CD4-positive, alpha-beta T cell (primary cell): ENCODE measurements at places on chromosomes 11 and 22.

DNA sequence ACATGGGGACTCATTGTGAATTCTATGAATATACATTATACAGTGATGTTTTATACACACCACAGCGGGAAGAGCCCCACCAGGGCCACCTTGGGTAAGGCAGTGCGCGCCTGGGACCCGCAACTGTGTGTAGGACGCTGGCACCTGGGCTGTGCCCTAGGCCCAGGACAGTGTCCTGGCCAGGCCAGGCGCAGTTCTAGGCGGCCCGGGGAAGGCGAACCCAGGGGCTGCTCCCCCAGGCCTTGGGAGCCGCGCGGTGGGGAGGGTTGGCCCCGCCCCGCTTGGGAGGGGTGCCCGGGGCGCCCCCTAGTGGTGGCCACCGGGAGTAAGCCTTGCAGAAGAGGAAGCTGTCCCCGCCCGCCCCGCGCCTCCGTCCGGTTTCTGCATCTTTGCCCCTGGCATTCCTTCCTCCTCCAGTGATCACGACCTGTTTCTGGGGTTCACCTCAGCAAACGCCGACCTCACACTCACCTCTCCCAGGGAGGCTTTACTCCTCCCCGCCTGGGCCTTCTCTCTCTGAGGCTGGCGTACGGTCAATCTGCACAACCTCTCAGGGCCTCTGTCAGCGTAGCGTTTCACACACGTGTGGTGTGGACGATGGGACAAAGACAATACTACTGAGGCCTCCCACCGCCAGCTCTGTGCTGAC lies 9.5 kb upstream of the EHD1 start:
- peak; percentile 72 for DNase-seq

- DNase-seq = no peak
These were observed 385.6 kb downstream of the DCDC1 start for GRCh38 chr11:30983776-30984441.

GRCh38 chr11:44789496-44789895 lies 62.7 kb downstream of the TSPAN18 start:
- DNase-seq = no peak

DNA sequence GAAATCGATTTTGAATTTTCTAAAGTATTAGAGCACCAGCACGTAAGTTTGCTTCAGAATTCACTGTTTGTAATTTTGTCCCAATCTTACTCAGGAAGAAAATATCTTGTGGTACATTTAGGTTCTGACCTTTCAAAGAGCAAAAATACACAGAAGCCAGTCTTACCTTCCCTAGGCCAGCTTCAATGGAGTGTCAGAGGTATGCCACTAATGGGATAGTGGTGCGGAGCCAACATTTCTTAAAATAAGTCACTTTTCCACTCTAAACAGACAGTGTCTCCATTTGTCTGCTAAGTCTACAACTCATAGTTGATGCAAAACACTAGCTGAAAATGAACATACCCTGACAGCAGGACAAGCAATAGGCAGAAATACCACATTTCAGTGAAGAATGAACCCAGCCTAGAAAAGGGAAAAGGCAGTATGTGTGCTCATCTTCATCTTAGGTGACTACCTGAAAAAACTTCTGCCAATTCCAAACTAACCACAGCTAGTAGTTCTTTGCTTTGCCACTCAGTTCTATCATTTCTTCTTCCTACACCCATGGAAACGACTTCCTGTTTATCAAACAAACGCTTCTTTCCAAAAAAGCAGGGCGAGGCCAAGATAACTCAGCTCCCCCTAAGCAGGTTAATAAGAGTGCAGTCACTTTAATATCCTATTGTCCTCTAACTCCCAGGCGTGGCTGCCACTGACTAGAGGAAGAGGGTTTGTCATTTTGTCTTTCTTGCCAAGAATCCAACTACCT lies 94.0 kb upstream of the APOA1 start:
- DNase-seq = peak; percentile 26

GRCh38 chr11:61290905-61291690 lies 4.0 kb downstream of the VWCE start:
- no peak for DNase-seq

- DNase-seq = no peak
These were observed 33.6 kb downstream of the MACROD1 start for GRCh38 chr11:64132191-64132771.

- no peak for DNase-seq
These were observed 46.8 kb downstream of the PPP2R1B start for GRCh38 chr11:111719379-111719778.

DNA sequence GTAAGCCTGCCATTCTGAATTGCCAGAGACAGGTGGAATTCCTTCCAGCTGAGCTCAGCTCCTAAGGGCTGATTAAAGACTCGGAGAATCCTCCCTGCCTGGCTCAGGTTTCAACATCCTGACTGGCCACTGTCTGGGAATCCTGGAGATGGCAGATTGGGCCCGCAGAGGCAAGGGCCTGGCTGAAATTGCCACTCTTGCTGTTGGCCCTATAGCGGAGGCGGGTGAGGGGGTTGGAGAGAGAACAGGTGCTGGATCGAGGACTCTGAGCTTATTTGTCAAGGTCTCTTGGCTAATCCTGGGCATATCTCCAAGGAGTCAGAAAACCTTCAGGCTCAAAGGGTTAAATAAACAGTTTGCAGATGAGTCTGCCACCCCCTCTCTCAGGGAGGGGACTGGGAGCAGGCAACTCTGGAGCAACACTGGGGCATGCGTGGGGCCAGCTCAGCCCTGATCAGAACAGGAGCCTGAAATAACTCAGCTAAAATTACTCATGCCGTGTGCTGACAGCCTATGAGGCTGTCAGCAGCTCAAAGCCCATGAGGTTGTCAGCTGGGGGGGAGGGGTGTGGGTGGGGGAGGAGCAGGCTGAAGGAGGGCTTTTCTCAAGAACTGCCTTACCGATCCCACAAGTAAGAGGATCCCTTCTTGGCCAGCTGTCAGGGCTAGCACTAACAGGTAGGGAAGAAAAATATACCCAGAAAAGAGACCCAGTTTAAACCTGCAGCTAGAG lies 14.7 kb upstream of the MFRP start:
- no peak for DNase-seq

GRCh38 chr22:38201371-38201710 lies 453 bp upstream of the MAFF start:
- no peak for DNase-seq

DNA sequence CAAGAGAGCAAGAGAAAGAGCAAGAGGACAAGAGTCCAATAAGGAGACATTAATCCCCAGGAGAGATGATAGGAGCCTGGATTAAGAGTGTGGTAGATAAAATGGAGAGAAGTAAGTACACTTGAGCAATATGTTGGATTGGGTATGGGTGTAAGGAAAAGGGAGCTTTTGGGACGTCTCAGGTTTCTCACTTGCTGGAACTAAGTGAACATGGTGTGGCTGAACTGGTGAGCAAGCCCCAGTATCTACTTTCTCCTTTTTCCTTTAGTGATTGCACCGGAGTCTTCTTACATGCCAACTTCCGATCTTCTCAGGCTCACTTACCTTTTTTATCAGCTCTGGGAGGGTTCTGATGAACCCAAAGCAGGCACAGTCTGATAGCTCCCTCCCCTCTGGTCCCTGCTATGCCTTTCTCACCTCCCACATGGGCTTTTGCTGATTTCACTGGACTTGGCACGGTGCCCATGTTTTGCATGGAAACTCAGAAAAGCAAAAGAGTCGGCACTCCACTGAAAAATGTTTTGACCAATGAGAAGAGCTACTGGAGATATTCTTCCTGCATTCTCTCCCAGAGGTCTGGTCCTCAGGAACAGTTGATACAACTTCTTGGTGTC lies 14.5 kb upstream of the APLNR start:
- no peak for DNase-seq

- DNase-seq = no peak
These were observed 21.6 kb downstream of the SVIP start for GRCh38 chr11:22807855-22808570.

DNA sequence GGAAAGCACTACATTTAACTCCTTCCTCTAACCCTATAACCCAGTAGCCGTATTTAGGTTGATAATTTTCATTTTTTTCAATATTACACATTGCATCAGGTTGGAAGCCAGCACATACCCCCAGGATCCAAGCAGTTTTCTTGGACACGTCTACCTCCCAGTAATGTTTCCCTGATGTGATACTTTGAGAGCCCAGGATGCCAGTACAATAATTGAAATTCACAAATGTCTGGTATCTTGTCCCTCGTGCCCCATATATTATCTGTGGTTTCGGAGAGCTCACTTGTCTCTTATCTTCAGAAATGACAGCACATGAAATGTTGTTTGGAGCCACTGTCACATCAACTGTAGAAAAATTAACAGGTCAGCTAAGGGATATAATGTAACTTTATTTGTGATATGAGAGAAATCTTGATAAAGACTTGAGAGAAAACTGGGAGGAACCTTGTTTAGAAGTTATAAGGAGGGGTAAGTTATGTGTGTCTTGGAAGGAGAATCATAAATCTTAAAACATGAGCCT lies 19.8 kb downstream of the TRIM5 start:
- no peak for DNase-seq

GRCh38 chr11:65422633-65423515 lies at the start of gene NEAT1:
Gene NEAT1, plus strand, starts transcription at chr11:65422798.
- DNase-seq = peak; percentile 87

GRCh38 chr11:4202749-4203148 lies 108.2 kb downstream of the RRM1 start:
- no peak for DNase-seq

DNA sequence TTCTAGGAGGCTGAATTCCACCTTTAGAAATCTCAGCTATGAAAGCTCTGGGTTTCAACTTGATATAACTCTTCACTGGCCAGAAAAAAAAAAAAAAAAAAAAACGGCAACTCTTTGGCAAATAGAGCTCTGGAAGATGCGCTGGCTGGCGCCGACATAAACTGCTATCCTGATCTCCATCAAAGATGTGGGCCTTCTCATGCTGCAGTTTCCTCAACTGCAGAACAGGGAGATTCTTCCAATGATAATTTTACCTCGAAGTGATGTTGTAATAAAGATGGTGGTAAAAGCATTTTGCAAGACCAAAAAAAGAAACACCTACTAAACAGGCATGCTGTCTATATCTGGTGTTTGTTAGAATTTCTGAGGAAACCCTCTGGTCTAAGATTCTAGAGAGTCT lies 20.3 kb downstream of the FLI1 start:
- DNase-seq = no peak

DNA sequence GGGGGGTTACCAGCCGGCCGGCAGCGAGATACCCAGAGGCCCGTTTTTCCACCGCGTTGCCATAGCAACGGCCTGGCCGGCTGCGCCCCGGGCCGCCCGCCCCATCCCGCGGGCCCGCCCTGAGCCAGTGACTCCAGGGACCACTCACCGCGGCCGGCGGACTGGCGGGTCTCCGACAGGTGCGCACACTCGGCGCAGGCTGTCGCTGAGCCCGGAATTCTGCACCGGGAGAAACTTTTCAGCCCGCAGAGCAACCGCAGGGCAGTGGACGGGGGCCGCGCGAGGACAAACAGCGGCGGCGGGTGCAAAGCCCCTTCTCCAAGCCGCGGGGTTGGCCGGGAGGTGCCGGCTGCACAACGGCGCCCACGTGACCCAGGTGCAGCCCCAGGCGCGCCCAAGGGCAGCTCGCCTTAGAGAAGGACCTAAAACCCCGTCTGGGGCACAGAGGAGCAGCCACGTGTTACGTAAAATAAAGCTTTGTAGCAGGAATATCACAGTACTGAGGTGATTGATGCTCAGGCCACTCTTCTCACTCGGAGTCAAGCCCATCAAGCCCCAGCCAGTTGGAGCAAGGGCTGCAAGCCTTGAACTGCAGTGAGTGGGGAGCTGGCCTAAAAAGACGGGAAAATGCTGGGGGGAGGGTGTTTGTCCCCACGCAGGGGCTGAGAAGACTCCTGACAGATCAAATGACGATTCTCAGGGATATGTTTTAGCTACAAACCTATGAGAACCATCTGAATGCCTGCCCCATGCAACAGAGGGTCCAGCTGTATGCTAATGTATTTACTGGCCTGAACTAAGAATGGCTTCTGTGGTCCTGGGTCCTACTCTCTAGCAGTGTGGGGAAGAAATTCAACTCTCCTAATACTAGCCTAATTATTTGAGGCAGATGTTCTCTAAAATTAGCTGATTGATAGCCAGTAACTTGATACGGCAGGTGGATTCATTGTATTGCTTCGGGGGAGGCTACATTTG lies at the start of gene STK33:
Gene STK33, minus strand, starts transcription at position 294 of the 975 bp plus-strand sequence. CDS start 119,323 bp downstream, outside the sequence.
- no peak for DNase-seq

- DNase-seq = peak; percentile 65
These were observed 18.0 kb downstream of the LSP1 start for GRCh38 chr11:1870721-1871466.

DNA sequence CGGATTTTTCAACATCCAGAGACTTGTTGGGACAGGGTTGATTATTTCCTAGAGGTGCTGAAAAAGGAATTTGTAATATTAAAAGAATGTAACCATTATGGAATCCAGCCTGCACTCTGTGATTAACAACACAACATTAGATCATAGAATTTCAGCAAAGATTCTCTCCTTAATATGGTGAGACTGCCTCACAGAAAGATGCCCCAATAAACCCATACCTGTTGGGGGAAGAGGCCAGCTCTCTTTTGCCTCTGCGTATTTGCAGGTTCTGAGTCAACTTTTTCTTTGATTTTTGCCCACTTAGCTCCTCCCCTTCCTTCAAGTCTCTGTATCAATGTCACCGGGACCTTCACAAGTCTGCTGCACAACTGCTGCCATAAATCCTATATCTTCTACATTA lies 12.4 kb upstream of the MTMR3 start:
- no peak for DNase-seq

DNA sequence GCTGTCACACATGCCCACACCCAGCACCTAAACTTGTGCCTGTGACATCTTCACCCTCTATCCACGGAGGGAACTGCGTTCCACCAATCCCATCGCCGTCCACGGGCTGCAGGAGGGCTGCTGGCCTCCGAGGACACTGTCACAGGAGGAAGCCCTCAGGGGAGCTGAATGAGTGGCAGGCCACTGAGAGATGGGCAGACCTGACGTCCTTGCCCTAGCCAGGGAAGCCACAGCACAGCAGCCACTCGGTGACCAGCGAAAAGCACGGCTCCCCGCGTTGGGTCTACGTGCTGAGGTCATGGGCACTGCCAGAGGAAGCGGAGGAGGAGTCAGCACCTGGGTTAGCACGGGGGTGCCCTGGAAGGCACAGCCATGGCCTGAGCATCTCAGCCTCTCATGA lies 50.5 kb downstream of the IGSF9B start:
- DNase-seq = no peak

GRCh38 chr11:3115321-3115720 lies 49.8 kb downstream of the OSBPL5 start:
- DNase-seq = no peak

DNA sequence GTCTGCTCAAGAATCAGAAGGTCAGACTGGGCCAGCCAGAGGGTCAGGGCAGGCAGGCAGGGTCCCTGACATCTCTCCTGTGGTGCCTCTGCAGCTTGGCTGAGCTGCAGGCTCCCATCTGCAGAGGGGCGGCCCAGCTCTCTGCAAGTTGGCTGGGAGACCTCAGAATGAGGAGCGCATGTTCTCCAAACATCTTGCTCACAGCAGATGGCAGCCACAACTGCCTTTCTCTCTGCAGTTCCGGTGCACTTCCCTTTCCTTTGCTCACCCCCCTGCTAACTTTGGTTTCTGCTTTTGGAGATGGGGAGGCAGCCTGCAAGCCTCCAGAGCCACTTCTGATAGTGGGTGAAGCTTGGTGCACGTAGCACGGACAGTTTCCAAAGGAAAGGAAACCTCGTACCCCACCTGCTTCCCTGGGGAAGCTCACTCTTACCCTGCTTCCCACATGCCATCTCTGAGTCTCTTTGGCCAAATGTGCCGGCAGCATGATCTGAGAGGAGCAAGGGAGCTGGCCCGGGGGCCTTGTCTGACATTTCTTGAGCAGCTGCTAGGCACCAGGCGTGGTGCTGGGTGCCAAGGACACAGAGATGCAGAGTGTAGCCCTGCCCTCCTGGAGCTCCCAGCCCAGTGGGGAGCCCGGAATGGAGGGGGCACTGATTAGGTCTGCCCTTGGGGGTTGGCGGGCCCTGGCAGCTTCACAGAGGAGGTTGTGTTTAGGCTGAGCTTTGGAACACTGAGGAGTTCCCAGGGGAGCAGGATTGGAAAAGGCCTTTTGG lies 18.2 kb downstream of the DAGLA start:
- DNase-seq = peak; percentile 45
